ENCODE measurements at places on chromosomes 1 and 21.

GRCh38 chr1:29875557-29876028 is 639.3 kb downstream of the PTPRU start:
- no peak for DNase-seq

DNA sequence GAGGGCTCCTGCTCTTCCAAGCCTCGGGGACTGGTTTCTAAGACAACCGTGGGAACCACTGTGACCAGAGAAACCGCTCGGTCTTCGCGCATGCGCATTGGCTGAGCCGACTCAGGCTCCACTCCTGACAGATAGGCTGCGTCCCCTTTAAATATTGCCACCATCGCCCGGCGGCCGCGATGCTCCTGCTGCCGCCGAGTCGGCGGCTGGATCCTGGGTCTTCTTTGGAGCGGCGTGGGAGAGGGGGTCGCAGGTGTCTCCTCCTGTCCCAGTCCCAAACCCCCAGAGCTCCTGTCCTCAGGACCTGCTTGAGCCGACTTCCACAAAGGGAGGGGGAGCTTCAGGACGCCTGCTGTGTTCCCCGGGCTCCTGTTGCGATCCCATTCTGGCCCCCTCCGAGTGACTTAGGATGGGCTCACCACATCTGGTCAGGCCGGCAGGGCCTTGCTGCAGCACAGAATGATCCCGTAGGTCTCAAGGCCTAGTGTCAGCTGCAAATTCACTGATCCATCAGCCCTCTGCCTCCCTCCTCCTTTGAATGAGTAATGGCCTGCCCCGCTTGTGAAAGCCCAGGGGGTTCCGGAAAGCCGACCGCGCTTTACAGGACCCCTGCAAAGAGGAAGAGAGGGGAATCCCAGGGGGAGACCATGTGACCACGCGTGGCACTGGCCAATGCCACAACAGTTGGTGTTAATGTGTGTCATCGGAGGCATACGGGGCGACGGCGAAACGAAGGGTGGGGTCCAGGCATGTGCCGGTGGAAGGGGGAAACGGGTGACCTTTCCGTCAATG is 683.2 kb upstream of the TPTE start:
- no peak for DNase-seq

DNA sequence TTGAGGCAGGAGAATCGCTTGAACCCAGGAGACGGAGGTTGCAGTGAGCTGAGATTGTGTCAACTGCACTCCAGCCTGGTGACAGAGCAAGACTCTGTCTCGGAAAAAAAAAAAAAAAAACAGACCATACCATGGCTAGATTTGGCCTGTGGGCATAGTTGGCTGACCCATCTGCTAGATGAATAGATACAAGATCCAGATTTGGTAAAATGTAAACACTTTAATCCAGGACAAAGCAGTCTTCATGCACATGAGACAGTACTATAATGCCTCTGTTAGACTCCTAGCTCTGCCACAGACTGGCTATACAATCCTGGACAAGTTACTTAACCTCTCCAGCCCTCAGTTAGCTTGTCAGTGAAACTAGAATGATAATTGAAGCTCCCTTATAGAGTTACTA is 27.9 kb upstream of the SRP9 start:
- no peak for DNase-seq

- DNase-seq: no peak
These were observed 19.9 kb upstream of the FOXO6 start for GRCh38 chr1:41341365-41341683.

DNA sequence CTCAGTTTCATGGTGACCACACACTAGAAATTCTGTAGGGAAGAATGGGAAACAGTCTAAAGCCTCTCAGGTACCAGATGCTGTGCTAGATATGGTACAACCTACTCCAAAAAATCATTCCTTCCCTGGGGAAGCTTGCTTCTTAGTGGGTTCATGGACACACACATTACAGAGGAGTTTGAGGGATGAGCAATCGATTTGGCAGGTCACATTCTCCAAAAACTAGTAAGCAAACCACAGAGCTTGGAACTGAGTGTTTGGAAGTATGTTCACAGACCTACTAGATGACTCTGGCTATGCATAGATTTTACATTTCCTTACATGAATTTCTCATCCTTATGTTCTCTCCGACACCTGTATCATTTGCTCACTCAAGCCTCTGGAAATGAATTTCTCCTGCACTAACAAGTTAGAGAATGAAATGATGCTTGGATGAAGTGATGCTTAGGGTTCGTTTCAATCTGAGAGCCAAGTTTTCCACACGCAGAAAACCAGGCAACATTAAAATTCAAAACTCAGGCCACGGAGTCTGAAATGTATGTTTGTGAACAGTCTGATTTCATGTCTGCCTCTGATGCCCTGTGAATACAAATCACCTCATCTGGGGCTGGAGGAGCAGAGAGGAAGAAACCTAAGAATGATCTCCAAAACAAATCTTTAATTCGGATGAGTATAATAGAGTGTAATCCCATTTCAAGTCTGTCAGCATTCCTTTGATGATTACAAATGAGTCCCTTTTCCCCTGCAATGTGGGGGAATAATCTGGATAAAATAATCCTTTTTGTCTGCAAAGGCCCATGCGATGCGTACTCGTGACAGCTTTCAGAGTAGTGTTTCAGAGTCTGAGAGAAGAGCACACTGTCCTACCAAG is 11.0 kb downstream of the EVA1C start:
- no peak for DNase-seq

DNA sequence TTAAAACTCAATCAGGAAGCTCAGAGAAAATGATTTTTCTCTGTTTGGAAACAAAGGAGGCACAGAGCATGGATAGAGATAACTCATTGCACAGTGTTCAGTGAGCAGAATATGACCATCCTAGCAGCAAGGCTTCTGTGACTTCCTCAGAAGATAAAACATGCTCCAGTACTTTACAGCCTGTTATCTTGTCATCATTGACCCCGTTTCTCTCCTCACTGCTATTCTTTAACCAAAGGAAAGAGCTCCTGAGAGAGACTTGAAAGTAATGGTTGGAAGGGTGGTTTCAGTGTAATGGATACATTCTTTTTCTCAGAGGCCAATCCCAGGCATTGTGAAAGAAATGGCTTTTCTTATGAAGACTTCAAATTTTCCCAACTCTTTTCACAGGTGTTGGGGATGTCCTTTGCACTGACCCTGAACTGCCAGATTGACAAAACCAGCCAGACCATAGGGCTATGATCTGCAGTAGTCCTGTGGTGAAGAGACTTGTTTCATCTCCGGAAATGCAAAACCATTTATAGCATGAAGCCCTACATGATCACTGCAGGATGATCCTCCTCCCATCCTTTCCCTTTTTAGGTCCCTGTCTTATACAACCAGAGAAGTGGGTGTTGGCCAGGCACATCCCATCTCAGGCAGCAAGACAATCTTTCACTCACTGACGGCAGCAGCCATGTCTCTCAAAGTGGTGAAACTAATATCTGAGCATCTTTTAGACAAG is 25.9 kb downstream of the CD53 start:
- no peak for DNase-seq

- DNase-seq: no peak
These were observed 51.8 kb downstream of the SLAMF6 start for GRCh38 chr1:160471253-160471652.

- no peak for DNase-seq
These were observed 11.1 kb upstream of the KNCN start for GRCh38 chr1:46562498-46562897.

DNA sequence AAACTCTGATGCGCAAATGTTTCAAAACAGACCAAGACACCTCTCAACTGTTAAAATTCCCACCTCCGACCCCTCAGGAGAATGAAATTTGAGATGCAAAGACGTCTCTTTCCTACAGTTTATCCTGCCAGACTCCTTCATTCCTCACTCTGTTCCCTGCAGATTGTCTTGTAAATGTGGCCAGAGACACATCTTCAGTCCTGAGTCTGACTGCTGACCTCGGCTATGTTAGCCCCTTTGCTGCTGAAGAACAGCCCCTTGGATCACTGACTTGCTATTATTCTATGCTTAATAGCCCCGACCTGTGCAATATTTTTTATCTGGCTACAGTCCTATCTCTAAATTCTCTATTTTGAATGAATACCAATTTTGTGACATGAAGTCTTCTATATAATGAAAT is 16.6 kb upstream of the ESRRG start:
- no peak for DNase-seq

DNA sequence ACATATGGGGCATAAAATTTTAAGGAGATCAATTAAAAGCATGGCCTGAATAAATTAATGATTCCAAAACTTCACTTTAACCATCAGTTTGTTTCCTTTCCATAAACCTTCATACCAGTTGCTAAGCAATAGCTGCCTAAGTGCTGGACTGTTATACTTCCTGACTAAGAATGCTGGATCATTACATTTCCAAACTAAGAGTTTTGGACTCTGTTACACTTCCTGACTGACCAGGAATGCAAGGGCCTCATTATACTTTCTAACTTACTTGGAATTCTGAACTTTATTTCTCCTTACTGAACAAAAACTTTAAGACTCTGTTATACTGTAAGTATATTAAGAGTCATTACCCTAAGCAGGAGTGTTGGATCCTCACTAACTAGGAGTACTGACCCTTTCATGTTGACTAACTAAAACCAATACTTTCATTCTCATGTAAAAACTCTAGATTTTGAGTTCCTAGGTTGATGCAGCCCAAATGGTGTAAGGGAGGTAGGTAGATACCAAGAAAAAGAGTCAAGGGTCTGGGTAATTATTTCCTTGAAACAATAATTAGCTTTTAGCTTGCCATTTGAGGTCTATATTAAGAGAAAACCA is 118.2 kb downstream of the FAF1 start:
- DNase-seq: no peak

DNA sequence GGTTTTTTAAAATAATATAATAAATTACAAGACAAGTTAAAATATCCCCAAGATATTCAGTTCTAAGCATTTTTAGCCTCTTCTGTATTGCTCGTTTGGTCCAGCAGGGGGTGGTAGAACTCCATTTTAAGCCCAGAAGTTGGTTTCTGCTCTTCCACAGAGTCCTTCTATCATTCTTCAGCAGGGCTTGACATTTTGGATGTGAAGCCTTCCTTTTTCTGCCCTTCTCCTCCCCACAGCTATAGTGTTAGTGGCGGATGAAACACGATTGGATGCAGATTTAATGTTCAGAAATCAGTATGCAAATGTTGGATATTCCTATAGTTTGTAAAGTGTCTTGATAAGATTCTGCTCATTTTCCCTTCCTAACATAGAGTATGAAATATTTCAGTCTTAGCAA is 1.4 kb downstream of the NCAM2 start:
- DNase-seq: no peak

DNA sequence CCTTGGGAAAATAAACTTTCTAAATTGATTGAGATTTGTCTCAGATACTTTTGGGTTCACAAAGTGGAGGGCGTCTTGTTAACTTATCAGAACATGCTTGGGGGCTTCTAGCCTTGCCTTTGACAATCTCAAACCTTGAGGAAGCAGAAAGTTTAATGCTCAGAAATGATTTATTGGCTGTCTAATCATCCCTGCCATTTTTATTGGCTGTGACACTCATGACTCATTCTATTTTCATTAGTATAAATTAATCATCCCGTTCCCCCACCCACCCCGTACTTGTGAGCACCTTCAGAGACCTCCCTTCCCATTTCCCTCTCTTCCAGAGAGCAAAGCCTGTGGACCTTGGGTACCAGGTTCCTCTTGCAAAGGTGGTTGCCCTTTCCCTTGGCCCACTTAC is 87.1 kb downstream of the FGGY start:
- DNase-seq: no peak

GRCh38 chr1:246032031-246032551 is 475.0 kb downstream of the SMYD3 start:
- no peak for DNase-seq

DNA sequence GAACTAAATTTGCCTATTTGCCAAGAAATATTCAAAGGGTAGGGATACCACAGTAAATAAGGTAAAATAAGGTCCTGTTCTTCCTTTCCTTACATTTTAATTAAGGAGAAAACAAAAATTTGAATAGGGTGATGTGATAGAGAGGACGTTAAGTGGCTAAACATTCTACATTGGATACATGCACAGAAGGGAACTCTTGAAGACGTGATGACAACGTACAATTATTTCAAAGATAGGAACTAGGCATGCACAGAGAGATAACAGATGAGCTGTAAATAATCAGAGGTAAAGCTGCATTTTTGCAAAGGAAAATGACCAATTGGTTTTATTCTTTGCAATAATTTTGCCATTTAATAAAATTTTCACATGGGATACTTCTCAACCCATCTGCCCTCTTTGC is 69.7 kb downstream of the TRIM33 start:
- no peak for DNase-seq

GRCh38 chr1:151972542-151973248 is 21.0 kb downstream of the S100A10 start:
- no peak for DNase-seq

All from right renal pelvis (tissue), 4 donors.